Amniotic epithelial cell (primary cell): ENCODE measurements at places on chromosomes 5 and 9.

DNA sequence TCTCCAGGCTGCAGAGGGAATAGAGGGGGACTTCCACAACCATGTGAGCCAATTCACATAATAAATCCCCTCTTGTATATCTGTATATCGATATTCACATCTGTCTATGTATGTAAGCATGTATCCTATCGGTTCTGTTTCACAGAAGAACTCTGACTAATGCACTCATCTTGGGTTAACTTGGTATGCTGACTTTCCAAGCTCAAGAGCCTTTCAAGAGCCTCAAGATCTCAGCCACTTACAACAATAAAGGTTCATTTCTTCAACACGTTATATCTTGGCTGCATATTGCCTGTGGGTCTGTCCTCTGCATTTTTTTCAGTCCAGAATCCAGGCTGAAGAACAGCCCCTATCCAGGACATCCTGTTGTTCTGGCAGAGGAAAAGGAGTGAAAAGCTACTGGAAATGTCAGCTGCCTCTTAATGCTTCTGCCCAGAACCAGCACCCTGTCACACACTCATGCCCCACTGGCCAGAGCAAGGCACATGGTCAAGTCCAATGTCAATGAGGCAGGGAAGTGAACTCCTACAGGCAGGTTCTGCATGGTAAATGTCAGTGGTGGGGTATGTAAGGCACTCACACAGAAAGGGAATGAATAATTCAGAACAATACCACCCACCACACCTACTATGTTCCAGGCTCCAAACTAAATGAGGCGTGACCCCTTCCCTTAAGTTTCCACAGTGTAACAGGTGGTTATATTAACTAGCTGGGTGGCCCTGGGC is 91.6 kb upstream of the ICE1 start:
- no peak for DNase-seq

- no peak for DNase-seq
Observed at GRCh38 chr9:76846297-76846696, 59.6 kb downstream of the PRUNE2 start.

DNA sequence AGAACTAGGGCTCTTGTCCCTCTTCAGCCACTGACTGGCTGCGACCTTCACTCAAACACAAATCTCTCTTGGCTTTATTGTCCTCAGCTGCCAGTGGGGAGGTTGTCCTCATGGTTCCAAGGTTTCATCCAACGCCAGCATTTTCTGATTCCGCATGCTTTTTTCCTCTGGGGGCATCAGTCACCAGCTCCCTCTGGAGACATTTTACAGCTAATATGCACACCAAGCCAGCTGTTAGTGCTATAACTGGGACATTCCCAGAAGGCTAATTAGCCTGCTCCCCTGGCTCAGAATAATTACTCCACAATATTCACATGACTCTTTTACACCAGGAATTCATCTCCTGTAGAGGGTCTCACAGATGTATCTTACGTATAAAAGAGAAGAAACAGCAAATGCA is 193.6 kb upstream of the ANKRD55 start:
- no peak for DNase-seq

- DNase-seq, result no peak
Observed at GRCh38 chr9:95725045-95725444, 150.4 kb upstream of the ERCC6L2 start.

GRCh38 chr5:141771031-141771430 is 89.0 kb upstream of the ARAP3 start:
- DNase-seq, result no peak

- peak; percentile 52 for DNase-seq
Observed at GRCh38 chr5:159581502-159582249, 251.4 kb upstream of the IL12B start.

GRCh38 chr5:132428147-132428482 is 58.6 kb downstream of the SLC22A5 start:
- DNase-seq, result peak; percentile 40

- DNase-seq, result no peak
Observed at GRCh38 chr9:128088253-128088945, 20.4 kb downstream of the SLC25A25 start.

DNA sequence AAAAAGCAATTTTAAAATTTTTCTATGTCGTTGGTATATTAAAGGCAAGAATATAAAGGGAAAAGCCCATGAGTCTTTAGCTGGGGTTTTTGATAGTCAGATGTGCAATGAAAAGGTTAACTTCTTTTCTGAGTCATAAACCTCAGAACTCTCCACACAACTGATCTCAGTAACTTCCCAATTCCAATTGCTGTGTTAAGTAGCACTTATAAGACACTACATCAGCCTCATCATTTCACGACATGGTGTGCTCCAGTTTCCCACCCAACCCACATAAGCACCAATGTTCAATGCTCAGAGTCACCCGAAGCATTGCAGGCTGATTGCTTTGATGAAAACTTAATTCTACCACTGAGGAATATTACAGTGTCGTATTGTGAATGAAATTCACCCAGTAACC is 155.8 kb downstream of the TSSK1B start:
- peak; percentile 42 for DNase-seq

GRCh38 chr5:149837680-149838269 is 106.8 kb downstream of the PDE6A start:
- DNase-seq, result peak; percentile 64
